ENCODE measurements at places on chromosomes 1 and 21.
A peak's percentile ranks its signal among the peaks of the same experiment; 100 is the strongest.

GRCh38 chr1:98032958-98033357 is 112.1 kb upstream of the DPYD start:
- no peak for DNase-seq

- no peak for DNase-seq
Measured at GRCh38 chr21:31275901-31276300, 68.2 kb downstream of the TIAM1 start.

GRCh38 chr1:227450489-227450888 is 112.9 kb upstream of the ZNF678 start:
- DNase-seq = no peak

GRCh38 chr1:59064592-59064991 is 232.3 kb upstream of the FGGY start:
- no peak for DNase-seq

DNA sequence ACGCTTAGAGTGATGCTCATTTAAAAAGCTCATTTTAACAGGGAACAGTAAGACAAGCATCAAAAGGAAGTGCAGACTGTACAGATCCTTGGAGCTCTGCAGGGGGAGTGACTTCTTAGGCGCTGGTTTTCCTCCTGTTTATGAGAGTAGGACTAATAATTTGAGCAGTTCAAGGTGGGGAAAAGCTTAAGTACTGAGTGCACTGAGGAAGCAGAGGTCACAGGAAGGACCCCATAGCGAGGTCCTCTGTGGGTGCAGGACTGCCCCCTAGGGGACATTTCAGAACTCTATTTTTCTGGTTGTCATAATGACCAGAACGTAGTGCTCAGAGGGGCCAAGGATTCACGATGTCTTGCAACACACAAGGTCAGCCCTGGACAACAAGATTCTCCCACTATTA is 112.1 kb downstream of the HLCS start:
- no peak for DNase-seq

GRCh38 chr1:44212355-44213221 is 683 bp upstream of the DMAP1 start:
- DNase-seq = no peak

DNA sequence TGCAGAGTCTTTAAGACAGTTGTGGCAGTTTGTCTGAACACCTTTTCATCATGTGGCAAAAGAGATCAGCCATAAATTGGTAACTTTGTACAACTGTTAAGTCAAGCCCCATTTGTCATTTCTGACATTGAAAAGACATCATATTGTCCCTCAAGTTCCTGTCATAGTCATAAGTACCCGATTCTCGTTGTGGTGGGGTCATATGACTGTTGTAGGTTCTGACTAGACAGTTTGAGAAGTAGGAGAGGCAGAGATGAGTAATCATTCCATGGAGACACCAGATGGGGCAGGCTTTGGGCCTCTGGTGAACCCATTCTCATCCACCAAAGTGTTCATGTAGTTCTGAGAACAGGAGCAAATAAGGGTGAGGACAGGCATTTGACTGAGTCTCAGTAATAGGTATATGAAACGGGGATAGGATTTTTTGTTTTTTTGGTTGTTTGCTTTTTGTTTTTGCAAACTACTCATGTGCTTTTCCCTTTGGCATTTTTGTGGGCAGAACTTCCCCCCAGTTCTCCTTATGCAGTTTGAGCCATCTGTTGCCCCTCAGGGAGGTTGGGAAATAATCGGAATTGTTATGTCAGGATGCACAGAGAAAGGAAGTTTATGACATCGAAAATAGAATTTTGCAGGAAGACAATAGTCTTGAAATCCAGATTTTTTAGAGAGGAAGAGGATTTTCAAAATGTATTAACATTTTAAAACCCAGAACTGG is 86.9 kb upstream of the KCNE2 start:
- no peak for DNase-seq

DNA sequence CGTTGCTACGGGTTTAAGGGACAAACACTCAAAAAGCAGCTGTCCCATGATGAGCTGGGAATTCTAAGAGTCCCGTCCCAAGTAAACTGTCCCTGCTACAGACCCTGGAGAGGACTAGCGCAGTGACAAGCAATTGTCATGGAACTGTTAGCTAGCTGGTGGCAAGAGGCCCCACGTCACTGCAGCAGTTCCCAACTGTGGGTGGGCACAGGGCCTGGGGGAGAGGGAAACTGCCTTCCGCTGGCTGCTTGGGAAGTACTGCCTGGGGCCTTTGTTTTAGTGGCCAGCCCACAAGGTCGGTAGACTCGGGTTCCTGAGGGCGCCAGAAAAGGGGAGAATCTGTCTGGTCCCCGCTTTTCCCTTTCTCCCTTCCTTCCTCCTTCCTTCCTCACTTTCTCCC is 97.4 kb downstream of the LACTBL1 start:
- no peak for DNase-seq

- no peak for DNase-seq
Measured at GRCh38 chr21:46550116-46550941, 54.6 kb downstream of the S100B start.

DNA sequence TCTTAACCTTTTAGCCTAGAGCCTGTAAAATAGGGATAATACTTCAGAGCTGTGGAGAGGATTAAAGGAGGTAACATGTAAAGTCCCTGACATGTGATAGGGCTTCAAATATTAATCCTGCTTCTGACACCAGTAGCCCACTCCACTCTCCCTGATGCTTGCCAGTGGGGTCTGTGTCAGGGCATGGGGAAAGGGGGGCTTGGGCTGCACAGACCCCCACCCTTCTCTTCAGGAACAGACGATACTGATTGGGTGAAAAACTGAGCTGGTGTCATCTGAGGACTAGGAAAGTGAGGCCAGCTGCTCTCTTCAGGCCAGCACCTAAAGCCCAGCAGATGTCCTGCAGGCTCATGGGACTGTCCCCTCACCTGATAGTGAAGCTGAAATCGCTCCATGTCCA is 27.0 kb upstream of the MEF2D start:
- DNase-seq = no peak

DNA sequence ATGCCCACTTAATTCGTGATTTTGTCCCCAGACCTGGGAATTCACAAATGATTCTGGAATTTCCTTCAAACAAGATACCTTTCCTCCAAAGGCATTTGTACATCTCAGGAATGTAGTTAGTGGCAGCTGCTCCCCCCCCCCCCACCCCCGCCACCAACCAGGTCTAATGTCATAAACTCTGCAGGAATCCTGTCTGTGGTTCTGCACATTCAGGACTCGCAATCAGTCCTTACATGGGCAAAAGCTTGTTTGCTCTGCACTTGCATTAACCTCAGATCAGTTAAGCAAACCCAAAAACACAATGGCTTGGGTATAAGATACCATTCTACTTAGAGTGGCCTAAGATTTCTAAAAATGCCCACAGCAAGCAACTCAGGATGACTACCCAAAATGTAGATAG is 143.8 kb downstream of the TGFB2 start:
- no peak for DNase-seq

DNA sequence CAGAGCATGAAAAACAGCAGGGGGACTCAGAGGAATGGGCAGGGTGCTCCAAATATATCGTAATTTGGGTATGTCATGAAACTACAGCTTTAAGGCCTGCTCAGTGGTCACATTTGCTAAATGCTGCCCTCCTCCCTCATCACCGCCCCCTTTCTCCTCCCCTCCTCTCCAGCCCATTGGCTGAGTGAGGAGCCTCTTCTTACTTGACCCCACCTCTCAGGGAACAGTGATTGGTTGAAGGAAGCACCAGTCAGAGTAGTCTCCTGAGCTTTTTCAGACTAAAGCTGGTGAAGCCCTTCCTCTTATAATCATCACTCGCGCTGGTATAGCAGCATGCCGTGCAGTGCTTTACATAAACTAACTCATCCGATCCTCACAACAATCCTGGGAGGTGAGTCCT is 10.0 kb upstream of the TTC39A start:
- DNase-seq = no peak

GRCh38 chr1:223129229-223129901 is 13.7 kb downstream of the TLR5 start:
- peak; percentile 65 for DNase-seq

- DNase-seq = no peak
Measured at GRCh38 chr1:243938208-243938607, 88.2 kb upstream of the AKT3 start.

DNA sequence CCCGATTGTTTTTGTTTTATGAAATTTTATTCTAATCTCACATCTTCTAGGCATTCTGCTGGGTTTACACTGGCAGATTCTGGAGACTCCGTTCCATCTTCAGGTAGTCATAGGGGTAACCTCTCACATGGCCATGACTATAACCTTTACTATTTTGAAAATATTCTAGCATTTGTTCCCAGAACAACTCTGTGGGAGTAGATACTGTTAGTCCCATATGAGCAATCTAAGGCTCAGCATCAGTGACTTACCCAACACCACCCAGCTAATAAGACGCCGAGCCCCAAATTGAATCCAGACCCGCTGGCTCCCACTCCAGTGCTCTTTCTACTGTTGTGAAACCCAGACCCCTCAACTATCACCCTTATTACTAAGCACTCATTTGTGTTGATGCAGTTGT is 9.8 kb downstream of the ADAMTS4 start:
- DNase-seq = no peak

GRCh38 chr1:174743654-174744561 is 255.8 kb upstream of the CACYBP start:
- no peak for DNase-seq

- DNase-seq = no peak
Measured at GRCh38 chr1:235169986-235170385, 8.9 kb upstream of the RBM34 start.
